ENCODE measurements at places on chromosomes 7 and 10.

- DNase-seq: no peak
These were observed 29.0 kb downstream of the MGAM2 start for GRCh38 chr7:142140401-142140959.

- DNase-seq: no peak
These were observed 59.6 kb downstream of the PTPRN2 start for GRCh38 chr7:158527915-158528502.

DNA sequence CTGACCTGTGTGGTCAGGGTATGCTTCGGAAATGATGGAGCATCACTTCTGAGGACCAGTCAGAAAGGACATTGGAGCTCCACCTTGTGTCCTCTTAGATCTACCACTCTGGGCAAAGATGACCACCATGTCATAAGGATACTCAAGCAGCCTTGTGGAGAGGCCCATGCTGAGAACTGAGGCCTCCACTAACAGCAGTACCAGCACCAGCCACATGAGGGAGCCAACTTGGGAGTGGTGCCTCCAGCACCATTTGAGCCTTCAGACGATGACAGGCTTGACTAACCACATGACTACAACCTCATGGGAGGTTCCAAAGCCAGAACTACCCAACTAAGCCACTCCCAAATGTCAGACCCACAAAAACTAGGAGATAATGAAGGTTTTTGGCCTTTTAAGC lies 116.0 kb downstream of the NPTX2 start:
- DNase-seq: peak; percentile 63

GRCh38 chr7:84157171-84157570 lies 37.4 kb downstream of the SEMA3A start:
- no peak for DNase-seq
